ENCODE measurements at places on chromosomes 7 and 10. TPM values are rescaled to one million over a fixed set of nuclear protein-coding genes. Genes with fewer than 3 reads are reported as not detected.

The SCART1 gene
- 1.4 TPM for total RNA-seq

The AKR1C2 gene
- total RNA-seq, result 87.5 TPM

The HGF gene
- total RNA-seq, result 4.9 TPM

The CUBN gene
- 2.2 TPM for total RNA-seq

The PAX2 gene
- 0.19 TPM for total RNA-seq

The CALHM1 gene
- total RNA-seq, result not detected

The PTF1A gene
- 0.51 TPM for total RNA-seq

The HABP2 gene
- total RNA-seq, result 7.5 TPM

The HKDC1 gene
- 2.4 TPM for total RNA-seq

GRCh38 chr7:47881256-47881655 is 67.0 kb downstream of the PKD1L1 start:
- no peak for DNase-seq

DNA sequence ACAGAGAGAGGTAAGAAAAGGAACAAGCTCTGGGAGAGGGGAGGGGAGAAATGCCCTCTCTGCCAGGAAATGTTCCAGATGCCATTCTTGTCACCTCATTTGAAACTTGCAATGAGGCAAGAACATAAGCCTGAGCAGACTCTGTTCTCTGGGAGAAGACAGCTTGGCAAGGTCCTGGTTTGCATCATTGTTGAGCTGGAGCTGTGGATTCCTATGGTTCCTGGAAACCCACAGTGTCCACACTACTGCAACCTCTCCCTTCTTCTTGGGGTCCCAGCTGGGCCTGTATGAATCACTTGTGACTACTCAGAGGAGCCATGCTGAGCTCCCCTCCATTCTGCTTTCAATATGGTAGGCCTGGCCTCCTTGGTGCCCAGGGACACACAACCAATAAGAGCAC is 60.8 kb upstream of the HECTD2 start:
- no peak for DNase-seq

DNA sequence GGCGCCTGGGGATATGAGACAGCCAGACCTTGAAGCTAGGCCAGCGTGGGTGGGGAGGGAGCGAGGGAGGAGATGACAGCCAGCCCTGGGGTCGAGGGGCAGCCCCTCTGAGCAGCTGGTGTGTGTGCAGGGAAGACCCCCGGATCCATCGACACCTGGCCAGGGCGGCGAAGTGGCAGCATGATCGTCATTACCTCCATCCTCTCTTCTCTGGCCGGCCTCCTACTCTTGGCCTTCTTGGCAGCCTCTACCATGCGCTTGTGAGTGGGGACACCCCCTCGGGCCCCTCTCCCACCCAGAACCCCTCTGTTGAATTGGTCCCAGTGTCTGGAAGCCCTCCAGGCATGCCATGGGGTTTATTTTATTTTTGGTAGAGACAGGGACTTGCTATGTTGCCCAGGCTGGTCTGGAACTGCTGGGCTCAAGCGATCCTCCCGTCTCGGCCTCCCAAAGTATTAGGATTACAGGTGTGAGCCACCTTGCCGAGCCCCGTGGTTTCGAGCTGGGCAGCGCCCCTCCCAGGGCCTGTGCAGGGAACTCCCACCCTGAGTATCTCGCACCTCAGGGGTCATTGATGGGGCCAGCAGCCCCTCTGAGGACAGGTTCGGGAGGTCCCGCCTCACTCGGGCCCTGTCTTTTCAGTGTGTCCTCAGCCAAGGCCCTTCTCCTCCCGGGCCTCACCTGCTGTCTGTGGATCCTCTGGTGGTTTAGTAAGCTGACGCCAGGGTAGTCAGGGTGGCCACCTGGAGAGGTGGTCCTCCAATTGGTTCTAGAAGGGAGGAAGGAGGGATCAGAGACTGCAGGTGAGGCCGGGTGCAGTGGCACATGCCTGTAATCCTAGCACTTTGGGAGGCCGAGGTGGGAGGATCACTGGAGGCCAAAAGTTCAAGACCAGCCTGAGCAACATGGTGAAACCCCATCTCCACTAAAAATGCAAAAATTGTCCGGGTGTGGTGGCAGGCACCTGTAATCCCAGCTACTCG is 3.8 kb downstream of the UPK3B start:
- peak; percentile 62 for DNase-seq

GRCh38 chr7:141641876-141642275 is 60.1 kb downstream of the DENND11 start:
- no peak for DNase-seq

DNA sequence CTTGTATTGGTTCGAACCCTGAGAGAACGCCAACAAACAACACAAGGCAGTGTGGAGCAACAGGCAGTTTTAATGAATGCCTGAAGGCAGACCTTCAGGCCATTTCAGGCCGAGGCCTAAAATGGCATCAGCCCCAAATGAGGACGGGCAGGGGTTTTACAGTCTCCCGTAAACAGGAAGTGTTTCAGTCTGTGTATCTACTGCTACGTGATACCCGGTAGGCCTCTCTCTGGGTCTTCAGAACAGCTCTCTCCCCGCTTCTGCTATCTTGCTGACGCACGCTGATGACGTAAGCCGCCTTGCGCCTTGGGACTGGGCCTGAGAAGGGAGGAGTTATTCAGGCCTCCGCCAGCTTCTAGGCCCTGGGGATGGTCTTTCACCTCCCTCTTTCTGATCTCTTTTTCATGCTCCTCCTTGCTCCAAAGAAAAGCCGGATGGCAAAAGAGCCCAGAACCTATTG is 67.7 kb downstream of the ST8SIA6 start:
- no peak for DNase-seq

- DNase-seq, result no peak
Observed at GRCh38 chr7:157926521-157927150, 589.8 kb downstream of the DNAJB6 start.

DNA sequence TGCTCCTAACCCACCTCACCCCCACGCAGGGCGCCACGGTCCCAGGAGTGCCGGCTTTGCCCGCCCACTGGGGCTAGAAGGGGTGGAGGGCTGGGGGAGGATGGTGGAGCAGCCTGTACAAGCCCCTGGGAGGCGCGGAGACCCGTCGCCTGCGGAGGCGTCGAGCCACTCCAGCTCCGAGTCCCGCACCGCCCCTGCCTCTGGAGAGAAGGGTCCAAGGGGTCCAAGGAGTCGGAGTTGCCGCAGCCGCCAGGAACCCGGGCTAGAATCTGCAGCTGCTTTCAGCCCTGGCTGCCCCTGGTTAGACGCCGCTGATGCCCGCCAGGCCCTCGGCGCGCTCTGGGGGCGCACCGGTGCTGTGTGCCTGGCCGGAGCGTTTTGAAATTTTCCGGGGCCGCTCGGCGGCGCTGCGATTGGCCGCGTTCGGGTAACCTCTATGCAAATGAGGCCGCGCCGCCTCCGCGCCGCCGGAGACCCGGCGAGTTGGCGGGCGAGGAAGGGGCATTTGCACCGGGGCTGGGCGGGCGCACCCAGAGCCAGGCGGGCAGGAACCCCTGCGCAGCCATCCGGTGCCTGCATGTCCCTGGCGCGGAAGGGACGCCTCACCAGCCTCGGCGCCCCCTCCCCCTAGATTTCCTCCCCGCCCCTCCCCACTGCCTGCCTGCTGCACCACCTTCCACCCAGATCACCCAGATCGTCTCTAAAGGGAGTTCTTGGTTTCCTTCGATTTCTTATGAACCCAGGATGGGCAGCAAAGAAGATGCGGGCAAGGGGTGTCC is at the start of gene HMX2:
HMX2 (plus strand) TSS at position 502 of the 779 bp plus-strand sequence; CDS start at position 745, 243 bp downstream.
- DNase-seq, result no peak

GRCh38 chr7:129471402-129471827 is 30.9 kb upstream of the SMKR1 start:
- no peak for DNase-seq

DNA sequence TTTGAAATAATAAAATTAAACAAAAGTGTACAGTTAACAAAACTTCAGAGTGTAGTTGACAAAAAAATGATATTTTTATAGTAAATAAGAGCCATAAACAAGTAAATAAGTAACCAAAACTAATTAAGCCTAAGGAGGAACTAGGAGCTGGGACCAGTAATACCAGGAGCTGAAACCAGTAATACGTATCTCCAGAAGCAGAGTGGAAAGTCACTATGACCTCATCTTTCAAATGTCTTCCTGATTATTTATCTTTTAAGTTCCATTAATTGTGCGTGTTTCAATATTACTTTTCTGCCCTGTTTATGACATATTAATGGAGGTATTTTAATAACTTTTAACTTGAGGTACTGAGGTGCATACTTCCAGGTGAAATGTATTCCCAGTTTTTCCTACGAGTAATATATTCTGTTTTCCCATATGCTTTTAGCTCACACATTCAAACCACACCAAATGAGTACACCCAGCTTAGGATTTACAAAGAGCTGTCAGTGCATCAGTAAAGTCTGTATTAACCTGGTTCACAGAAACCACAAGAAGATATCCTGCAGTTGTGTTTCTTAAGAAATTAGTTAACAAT is 283.7 kb upstream of the HGF start:
- DNase-seq, result no peak

DNA sequence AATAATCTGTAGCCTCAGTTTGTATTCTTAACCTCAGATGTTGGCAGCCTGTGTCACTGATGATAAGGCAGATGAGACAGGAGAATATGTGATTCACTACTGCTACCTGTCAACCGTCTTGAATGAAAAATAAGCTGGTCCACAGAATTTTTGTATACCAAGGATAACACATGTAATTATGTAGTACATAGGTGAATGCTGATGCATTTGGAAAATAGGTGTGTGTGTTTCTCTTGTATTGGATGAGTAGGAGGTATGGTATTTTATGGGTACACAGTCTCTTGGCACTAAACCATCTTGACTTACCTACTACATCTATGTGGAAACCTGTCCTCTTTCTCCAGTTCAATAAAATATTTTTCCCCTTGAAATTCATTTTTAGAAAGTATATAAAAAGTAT is 20.7 kb upstream of the ZRANB1 start:
- no peak for DNase-seq

DNA sequence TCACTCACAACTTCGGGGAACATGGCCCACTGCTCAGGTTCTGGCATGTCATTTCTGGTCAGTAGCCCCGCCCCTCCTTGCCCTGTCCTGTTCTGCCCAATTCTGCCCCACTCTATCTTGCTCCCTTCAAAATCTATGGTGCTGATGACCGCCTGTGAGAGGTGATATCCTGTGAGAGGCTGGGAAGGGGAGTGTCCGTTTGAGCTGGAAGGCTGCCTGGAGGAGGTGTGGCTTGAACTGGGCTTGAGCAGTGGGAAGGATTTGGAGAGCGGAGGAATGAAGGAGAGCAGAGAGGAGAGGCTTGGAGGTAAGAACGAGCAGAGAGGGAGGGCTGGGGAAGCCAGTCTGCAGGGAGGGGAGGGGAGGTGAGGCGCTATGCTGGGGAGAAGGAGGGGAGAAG is 145.3 kb downstream of the RPS24 start:
- no peak for DNase-seq

- DNase-seq, result no peak
Observed at GRCh38 chr7:143892527-143893300, 9.3 kb downstream of the TCAF1 start.

DNA sequence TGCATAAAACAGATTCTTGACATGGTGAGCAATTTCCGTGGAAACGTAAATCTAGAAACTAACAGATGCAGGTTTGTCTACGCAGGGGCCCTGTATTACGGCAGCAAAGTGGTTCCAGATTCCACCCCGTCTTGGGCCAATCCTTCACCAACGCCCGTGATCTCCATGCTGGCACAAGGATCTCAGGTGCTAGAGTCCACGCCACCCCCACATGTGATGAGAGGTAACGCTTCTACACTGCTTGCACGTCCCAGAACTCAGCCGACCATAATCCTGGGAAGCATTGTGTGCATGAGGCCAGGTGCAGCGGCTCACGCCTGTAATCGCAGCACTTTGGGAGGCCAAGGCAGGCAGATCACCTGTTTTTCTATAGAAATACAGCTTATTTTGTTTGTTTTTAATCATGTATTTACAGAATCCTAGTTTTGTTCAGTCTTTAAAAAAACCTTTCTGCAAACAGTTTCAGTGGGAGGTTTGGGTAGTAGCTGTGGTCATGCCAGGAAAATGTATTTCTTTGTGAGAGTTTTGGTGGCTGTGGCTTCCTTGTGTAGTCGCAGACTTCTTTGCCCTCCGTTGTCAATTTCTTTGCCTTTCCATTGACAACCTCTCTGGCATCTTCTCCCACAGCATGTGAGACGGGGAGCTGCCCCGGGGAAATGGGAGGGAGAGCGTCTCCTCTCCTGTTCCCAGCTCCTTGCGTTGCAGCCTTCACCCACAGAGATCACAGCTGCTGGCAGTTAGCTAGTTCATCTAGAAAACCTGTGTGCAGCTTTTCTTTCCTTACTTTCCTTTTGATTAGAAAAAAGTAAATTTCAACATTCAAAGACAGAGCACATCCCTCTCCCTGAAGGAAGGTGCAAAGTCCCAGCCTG is 35.7 kb downstream of the ITIH2 start:
- no peak for DNase-seq

DNA sequence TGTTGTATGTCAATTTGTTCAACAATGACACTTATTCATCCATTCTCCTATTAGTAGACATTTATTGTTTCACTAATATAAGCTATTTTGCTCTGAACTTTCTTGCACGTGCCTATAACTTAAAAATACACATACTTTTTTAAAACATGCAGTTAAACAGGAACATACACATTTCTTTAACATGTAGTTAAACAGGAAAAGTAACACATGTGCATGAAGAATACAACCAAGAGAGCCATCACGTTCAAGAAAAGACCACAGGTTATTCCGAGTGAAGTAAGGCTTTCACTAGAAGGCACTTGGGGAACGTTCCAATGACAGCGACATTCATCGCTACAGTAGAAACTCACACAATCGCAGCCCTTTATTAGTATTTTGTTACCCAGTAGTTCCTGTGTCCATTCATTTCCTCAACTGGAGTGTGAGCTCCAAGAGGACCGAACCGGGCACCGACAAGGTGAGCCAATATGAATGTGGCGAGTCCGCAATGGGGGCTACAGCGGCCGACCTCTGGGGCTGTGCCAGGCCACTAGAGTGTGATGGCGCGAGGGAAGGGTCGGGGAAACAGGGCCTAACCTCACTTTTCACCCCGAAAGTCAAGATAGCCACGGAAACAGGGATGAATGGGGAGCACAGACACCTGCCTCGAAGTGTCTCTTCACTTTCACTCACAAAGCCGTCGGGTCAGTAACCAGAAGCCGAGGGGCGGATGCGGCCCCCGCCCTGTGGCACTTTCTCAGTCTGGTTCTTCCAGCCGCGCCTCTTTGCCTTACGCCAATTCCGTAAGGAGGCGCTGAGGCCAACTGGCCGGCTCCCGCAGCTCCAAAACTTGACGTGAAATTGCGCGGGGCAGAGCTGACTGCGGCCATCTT is 775 bp upstream of the SEPTIN7 start:
- DNase-seq, result peak; percentile 89

GRCh38 chr7:152733286-152733934 is 26.1 kb upstream of the ACTR3B start:
- no peak for DNase-seq

GRCh38 chr7:88540012-88540411 is 219.5 kb upstream of the ZNF804B start:
- no peak for DNase-seq

All from type B pancreatic cell (in vitro differentiated cells).